ENCODE measurements at places on chromosomes 7 and 10.

DNA sequence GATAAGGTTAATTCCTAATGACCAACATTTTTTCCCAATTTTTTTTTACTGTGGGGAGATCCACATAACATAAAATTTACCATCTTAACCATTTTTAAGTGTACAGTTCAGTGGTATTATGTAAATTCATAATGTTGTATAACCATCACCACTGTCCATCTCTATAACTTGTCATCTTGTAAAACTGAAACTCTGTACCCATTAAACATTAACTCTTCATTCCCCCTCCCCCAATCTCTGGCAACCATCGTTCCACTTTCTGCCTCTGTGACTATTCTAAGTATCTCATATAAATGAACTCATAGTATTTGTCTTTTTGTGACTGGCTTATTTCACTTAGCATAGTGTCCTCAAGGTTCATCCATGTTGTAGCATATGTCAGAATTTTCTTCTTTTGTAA, 46.0 kb upstream of the HPS1 start:
- no peak for DNase-seq

GRCh38 chr10:20963721-20964595, 66.8 kb upstream of the NEBL start:
- no peak for DNase-seq

- DNase-seq = no peak
Measured at GRCh38 chr10:74738985-74739567, 87.3 kb upstream of the KAT6B start.

- peak; percentile 37 for DNase-seq
Measured at GRCh38 chr7:106022193-106022821, 59.2 kb downstream of the CDHR3 start.

DNA sequence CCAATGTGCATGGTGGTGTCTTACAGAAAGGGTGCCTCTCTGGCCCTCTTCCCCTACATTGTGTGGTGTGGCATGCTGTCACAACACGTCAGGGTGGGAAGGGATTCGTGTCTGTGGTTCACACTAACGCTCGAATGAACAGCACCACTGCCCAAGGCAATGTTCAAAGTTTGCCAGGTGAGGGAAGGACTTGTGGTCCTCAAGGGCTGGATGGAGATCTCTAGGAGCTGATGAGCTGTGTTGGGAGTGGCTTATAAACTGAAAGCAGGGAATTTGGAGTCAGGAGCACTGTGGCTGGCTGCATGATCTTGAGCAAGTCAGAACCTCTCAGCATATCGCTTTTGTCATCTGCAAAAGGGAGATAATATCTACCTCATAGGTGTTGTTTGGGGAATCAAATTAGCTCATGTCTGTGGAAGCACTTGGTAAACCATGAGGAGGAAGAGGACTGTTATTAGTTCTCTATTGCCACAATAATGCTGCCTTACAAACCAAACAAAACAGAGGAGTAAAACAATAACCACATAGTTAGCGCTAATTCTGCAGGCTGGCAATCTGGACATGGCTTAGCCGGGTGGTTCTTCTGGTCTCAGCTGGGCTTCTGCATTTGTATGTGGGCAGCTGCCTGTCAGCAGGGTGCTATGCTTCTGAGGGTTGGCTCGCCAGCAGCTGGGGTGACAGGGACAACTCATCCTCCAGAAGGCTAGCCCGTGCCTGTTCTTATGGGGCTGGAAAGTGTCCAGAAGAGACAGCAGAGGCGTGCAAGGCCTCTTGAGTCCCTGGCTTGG, 22.9 kb upstream of the C10orf105 start:
- DNase-seq = no peak

DNA sequence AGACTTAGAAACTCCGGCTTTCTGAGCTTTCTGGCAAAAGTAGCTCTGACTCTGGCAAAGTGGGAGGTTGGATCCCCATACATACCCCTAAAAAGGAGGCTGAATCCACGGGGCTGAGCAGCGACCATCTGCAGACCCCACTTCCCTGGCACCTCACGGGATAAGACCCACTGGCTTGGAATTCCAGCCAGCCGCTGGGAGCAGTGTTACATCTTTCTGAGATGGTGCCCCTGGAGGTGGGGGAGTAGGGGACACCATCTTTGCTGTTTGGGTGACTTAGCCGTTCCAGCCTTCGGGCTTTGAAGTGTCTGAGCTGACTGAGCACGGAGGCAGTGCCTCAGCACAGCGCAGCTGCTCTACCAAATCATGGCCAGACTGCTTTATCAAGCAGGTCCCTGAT, 45.0 kb upstream of the GRM3 start:
- DNase-seq = no peak

DNA sequence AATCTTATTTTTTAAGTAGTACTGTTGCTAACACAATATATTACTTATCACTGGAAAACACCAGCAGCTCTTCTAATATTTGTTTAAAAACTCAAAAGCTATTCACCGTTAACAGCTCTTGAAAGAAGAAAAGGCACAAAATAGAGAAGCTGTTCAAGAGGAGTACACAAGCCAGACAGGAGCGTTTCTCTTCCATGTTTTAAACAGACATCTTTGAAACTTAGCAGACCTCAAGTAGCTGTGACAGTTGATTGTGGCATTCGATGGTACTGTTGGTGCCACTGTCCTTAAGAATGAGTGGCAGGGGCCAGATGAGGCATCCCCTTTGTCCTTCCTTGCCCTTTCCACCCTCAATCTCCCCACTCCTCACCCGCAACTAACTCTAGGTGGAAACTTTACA, 81.6 kb upstream of the PRR15 start:
- no peak for DNase-seq

DNA sequence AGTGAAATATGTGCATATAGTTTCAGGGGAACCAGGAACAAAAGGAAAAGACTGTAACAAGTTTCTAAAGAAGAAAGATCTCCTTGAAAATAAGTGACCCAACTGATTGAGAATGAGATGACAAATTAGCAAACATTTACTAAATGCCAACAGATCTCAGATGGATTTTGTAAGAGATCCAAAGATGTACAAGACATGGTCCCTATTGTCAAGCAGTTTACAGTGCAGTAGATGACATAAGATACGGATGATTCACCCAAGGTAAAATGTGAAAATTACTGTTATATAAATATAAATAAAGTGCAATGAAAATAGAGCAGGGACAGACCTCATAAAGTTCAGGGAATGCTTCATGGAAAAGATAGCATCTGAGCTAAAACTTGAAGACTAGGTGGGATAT, 121.5 kb upstream of the FZD1 start:
- DNase-seq = no peak

DNA sequence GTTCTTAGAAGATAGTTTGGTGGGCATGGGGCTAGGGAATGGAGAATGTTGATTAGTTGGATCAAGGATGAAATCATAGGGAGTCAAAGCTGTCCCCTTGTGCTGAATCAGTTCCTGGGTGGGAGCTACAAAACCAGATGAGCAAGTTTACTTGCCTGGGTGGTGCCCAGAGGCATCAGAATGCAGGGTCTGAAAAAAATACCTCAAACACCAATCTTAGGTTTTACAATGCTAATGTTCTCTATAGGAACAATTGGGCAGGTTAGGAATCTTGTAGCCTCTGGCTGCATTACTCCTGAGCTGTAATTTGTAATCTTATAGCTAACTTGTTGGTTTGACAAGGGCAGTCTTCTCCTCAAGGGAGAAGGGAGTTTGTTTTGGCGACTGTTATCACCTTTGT, 34.4 kb downstream of the LHFPL3 start:
- no peak for DNase-seq

GRCh38 chr7:116706668-116707126, 34.7 kb downstream of the MET start:
- no peak for DNase-seq

- no peak for DNase-seq
Measured at GRCh38 chr10:17563452-17563851, 53.7 kb downstream of the HACD1 start.

DNA sequence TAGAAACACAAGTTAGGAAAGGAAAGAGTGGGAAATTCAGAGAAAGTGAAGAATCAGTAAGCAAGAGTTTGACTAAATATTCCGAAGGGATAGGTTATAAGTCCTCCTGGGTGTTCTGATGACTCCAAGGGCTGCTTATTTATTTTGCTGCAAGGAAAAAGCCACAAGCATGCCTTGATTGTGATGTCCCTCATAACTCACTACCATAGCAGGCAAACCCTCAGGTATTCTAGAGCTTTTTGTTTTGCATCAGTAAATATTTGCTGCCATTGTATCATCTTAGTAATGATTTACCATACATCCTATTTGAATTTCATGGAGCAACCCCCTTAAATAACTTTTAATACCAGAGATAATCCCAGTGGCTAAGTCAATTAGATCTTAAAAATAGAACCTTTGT, 688.1 kb downstream of the SUGCT start:
- DNase-seq = no peak

GRCh38 chr7:105963038-105963667, at the start of gene CDHR3:
Gene CDHR3 (plus strand): TSS chr7:105963264. CDS start chr7:105963319, 55 bp downstream.
- no peak for DNase-seq

GRCh38 chr10:91621483-91622113, 11.3 kb downstream of the PPP1R3C start:
- no peak for DNase-seq

- DNase-seq = no peak
Measured at GRCh38 chr7:112195717-112196116, 10.5 kb downstream of the DOCK4 start.

DNA sequence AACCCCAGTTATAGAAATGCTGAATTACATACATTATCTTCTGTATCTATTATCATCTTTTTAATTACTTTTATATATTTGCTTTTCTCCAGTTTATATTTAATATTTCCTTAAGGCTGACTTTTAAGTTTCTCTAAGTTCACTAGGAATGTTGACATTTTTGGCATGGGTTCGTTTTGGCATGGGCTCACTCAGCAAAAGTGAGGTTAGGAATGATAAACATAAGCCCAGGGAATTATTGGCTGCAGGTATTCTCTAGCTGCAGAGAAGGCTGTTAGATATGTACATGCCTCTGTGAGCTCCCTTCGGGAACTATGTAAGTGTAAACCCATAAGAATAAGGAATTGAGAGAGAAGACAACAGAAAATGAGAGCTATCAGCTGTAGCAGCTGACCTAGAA, 63.6 kb upstream of the RAB18 start:
- DNase-seq = no peak

DNA sequence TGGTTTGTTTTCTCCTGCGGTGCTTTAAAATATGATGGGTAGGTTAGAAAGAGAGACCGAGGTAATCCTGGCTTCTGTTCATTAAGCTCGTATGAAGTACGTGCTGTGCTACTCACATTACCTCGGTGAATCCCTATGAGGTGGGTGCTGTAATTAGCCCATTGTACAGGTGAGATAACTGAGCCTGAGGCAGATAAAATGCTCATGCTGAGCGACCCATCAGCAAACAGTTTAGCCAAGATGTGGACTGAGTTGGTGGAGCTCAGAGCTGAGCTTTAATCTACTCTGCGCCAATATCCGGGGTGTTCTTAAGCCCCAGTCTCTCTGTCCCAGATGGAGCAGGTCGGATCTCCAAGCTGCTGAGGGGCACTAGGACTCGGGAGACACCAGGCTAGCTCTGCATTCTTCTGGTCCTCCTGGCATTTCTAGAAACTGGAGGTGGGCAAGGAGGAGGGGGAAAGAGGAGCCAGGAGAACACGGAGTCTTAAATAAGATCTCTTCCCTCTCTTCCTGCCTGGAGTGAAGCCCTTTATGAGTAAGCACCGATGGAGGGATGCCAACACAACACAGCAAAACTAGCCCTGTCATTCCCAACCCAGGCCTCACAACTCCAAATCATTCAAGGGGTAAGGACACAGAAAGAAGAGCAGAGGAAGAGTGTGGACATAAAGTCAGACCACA, 458.5 kb downstream of the KCNMA1 start:
- no peak for DNase-seq

DNA sequence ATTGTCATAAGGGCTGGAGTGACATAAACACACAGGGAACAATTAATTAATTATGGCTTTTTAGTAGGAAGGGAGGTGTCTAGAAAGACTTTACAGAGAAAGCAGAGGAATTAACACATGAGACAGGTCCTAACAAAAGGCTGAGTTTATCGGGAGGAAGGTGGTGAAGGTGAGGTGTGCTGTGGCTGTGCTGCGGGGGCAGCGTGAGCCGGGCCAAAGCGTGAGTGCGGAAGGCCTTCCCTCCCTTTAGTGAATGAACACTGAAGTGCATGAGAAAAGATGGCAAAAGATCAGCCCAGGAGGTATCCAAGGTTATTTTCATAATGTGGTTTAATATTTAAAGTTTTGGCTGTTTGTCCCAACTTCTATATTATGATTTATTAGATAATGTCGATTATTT, 243.4 kb upstream of the PLXNA4 start:
- no peak for DNase-seq

GRCh38 chr7:18206331-18206730, 178.7 kb upstream of the PRPS1L1 start:
- no peak for DNase-seq

DNA sequence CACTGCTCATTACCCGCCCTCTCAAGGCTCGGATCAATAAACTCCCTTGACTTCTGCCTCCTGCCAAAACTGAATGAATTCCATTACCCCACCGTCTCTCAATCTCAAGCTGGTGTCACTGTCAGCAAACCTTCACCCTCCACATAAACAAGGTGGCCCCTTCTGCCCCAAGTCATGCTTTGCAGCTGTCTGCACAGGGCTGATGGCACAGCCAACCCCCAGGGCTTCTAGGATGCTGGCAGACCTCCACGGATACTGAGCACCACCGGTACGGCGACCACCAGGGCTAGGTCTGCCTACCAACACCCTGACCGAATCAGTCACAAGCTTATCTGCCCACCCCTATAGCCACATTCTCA, 46.1 kb downstream of the PARD3 start:
- no peak for DNase-seq

DNA sequence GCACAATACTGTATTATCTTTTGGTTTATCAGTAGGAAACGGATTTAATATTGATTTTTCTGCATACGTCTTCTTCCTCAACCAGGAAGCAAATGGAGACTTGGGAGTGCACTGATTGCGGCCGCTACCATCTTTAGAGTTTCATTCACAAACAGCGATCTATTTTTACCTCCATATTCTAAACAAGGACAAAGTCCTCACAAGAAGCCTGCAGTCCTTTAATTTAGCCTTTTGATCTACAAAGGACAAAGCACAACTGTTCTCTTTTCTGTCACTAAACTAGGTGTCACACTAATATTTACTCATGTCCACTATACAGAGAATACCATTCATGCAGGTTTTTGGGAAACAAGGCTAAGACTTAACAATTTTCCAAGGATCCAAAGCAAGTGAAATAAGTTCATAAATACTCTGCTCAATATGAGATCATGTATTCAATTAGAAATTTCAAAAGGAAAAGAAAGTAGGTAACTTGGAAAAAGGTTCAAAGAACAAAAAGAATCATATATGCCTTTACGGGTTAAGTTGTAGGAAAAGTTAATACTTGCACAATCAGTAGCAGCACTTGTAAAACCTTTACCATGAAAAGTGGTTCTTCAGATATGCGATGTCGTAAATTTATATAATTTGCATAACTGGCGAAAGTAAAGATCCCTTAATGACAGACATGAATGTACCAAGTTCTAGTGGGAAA, 92.1 kb downstream of the UPF2 start:
- DNase-seq = no peak
